Left colon (tissue), 2 donors: ENCODE measurements at places on chromosomes 4 and X. TPM values are rescaled to one million over a fixed set of nuclear protein-coding genes. Genes with fewer than 3 reads are reported as not detected.

DNA sequence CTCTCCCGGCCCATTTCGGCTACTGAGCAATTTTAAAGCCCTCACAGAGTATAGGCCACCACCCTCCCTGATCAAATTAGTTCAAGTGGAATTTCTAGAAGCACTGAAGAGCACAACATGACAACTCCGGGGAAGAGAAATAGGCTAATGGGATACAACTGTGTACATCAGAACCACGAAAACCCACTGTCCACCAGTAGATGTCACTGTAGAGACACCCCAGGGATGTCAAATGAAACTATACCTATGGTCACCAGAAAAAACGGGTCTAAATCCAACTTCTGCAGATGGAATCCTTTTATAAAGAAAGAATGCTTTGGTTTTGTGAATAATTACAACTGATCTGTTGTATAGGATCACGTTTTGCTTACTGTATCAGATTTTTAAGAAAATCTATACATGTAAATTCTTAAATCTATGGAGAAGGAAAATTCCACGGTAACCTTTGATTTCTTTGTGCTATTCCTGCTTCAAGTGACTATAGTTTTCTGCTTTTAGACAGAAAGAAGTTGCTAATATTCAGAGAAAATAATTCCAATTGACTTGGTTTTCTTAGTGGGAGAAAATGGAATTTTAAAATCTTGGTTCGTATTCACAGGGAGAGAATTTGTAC lies 29.5 kb upstream of the MAP3K15 start:
- DNase-seq, result peak; percentile 42

DNA sequence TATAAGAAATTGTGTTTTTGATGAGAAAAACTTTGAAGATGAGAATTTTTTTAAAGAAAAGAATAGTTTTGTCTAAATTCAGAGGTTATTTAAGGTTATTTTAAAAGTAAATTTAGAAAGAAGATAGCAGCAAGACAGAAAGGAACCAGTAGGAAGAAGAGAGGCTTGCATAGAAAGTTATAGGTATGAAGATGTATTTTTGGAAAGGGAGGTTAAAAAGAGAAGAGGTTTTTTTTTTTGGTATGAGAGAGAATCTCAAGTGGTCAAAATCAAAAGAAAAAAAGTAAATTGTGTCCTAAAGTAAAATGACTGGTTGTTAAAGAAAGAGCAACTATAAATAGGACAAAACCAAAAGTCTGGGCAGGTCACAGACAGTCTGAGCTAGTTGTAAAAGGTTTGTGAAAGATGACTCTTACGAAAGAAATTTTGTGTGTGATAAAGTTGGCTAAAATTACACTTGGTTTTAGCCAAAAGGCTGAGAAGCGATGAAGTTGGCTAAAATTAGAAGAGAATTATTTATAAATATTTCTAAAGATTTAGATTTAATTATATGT lies 16.4 kb upstream of the EIF4E start:
- no peak for DNase-seq

GRCh38 chrX:68754406-68754805 lies 74.4 kb upstream of the EFNB1 start:
- no peak for DNase-seq

DNA sequence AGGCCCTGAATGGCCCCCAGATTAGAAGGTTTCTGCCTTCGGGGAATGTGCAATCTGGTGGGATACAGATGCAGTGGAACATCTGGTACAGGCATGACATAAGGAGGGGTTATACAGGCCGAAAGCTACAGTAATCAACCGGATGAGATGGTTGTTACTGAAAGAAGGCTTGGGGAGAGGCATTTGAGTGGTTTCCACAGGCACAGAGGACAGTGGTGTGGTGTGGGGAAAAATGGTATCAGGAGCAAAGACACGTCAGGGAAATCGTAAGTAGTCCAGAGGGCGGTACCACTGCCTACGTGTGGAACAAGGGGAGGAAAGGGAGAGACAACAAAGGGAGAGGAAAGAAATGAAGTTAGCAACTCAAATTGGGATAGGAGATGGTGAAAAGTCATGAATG lies 3.0 kb downstream of the PDLIM3 start:
- no peak for DNase-seq

GRCh38 chr4:151933122-151933827 lies 172.5 kb upstream of the GATB start:
- no peak for DNase-seq

DNA sequence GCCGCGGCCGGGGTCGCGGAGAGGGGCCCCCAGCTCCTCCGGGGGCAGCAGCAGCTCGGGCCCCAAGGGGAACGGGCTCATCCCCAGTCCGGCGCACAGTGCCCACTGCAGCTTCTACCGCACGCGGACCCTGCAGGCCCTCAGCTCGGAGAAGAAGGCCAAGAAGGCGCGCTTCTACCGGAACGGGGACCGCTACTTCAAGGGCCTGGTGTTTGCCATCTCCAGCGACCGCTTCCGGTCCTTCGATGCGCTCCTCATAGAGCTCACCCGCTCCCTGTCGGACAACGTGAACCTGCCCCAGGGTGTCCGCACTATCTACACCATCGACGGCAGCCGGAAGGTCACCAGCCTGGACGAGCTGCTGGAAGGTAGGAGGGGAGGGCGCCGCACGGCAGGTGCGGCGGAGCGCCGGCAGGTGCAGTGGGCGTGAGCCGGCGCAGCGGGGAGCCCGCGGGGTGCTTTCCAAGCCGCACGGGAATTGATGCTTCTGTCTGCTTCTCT lies 886 bp downstream of the DCLK2 start:
- peak; percentile 52 for DNase-seq

- no peak for DNase-seq
Measured at GRCh38 chr4:182918791-182919302, 1.7 kb upstream of the DCTD start.

Gene DRD5
- total RNA-seq, result 0.28 TPM
